ENCODE measurements at places on chromosomes 3 and 15.
A peak's percentile ranks its signal among the peaks of the same experiment; 100 is the strongest.

DNA sequence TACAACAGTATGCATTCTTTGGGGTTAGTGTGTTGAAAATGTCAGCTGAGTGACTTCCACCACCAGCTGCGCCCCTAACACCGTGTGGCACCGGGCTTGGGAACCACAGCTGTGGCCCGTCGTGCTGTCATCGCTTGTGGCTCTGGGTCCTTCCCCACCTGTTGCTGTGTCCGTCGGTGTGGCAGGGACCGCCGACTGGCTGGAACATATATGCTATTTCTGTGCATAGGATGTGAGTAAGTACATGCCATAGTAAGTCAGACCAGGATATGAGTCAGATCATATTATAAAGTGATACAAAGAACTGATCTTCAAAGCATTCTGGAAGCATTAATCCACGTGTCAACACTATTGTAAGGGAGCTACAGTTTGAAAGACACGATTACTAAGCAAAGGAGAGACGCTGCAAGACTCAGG, 31.9 kb downstream of the EHD4 start:
- peaks cover 47% of the 10 kb centered on the region for H3K4me1 ChIP-seq
- peak; percentile 25 for DNase-seq

- DNase-seq: no peak
- H3K36me3 ChIP-seq: no peaks in the 10 kb centered on the region
- peaks cover 21% of the 10 kb centered on the region for H3K4me1 ChIP-seq
- H3K27ac ChIP-seq: no peak overlapping the region
- no peak overlapping the region for H3K4me3 ChIP-seq
Observed at GRCh38 chr3:71974786-71975185, 189.8 kb upstream of the PROK2 start.

GRCh38 chr3:10523561-10523960, 18.2 kb upstream of the ATP2B2 start:
- DNase-seq: no peak
- no peak overlapping the region for H3K27ac ChIP-seq
- H3K4me3 ChIP-seq: no peak overlapping the region
- H3K4me1 ChIP-seq: no peaks in the 10 kb centered on the region

DNA sequence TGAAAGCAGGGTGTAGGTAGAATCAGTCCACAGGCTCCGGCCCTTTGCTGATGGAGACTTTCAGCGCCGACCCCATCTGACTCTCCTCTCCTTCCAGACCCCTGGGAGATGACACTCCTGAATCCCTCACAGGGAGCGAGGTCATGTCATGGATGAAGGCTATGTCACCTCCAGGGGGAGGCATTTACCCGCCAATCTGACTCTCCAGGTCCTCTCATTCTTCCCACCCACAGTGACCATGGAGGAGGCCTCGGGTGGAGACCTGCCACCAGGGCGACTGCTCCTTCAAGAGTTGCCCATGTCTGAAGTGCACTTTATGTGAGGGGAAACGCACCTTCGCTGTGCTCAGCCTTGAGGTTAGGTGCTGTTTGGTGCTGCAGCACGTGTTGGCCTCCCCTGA, 112.7 kb downstream of the KLF13 start:
- H3K27me3 ChIP-seq: no peaks in the 10 kb centered on the region
- DNase-seq: peak; percentile 31
- H3K4me1 ChIP-seq: peaks cover 79% of the 10 kb centered on the region
- H3K27ac ChIP-seq: peak overlapping the region; percentile 95
- H3K36me3 ChIP-seq: peaks cover 1% of the 10 kb centered on the region

- H3K4me1 ChIP-seq: peaks cover 2% of the 10 kb centered on the region
- H3K27ac ChIP-seq: no peak overlapping the region
Observed at GRCh38 chr3:193996641-193997089, 139.3 kb upstream of the HES1 start.

- no peaks in the 10 kb centered on the region for H3K27me3 ChIP-seq
- H3K36me3 ChIP-seq: no peaks in the 10 kb centered on the region
- DNase-seq: no peak
- no peak overlapping the region for H3K4me3 ChIP-seq
Observed at GRCh38 chr3:62803276-62803675, 71.9 kb downstream of the CADPS start.

- H3K27ac ChIP-seq: no peak overlapping the region
- no peak for DNase-seq
- H3K36me3 ChIP-seq: no peaks in the 10 kb centered on the region
- H3K4me1 ChIP-seq: no peaks in the 10 kb centered on the region
Observed at GRCh38 chr3:94336046-94336753, 273.3 kb downstream of the NSUN3 start.

- H3K27me3 ChIP-seq: no peaks in the 10 kb centered on the region
- H3K4me3 ChIP-seq: peak overlapping the region; percentile 98
- peak; percentile 17 for DNase-seq
- H3K36me3 ChIP-seq: peaks cover 23% of the 10 kb centered on the region
- H3K27ac ChIP-seq: peak overlapping the region; percentile 98
- peaks cover 46% of the 10 kb centered on the region for H3K4me1 ChIP-seq
Observed at GRCh38 chr3:108590460-108590859, 938 bp downstream of the DZIP3 start.

GRCh38 chr3:61349717-61350116, 98.5 kb upstream of the FHIT start:
- H3K27ac ChIP-seq: no peak overlapping the region
- no peaks in the 10 kb centered on the region for H3K27me3 ChIP-seq
- DNase-seq: no peak
- H3K4me3 ChIP-seq: no peak overlapping the region
- no peaks in the 10 kb centered on the region for H3K4me1 ChIP-seq

DNA sequence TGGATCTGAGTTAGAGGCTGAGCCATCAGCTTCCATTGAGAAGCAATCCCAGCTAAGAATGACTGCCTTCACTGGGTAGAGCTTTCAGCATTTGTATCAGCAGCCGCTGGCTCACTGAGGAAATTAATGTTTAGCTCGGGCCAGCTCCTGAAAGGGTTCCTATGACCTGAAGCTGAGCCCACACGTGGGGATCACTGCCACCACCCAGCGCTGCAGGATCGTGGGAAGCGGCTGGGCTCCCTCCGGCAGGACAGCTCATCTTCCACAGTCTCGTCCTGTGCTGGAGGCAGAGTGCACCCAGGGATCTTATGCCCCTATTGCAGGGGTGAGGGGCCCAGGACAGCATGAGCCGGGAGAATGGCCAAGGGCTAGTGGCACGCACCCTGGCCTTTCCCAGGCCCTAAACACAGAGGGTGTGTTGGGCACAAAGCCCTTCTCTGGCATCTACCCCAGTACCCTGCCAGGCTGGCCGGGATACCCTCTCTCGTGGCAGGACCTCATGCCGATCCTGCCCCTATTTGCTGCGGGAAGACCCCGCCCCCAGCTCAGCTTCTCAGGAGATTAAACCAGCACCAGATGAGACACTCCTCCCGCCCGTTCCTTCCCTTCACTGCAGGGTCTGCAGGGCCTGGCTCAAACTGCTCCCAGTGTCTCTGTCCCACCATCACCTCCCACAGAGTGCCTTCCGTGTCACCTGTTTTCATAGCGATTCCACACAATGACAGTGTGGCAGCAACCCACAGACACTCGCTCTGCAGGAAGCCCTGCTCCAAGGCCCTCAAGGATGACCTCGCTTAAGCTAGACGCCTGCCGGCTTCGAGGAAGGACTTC, 28.5 kb downstream of the KLHL25 start:
- no peak for DNase-seq
- no peaks in the 10 kb centered on the region for H3K36me3 ChIP-seq
- H3K4me1 ChIP-seq: no peaks in the 10 kb centered on the region
- no peak overlapping the region for H3K27ac ChIP-seq
- H3K4me3 ChIP-seq: no peak overlapping the region
- no peaks in the 10 kb centered on the region for H3K27me3 ChIP-seq

GRCh38 chr3:64814351-64814750, 126.6 kb upstream of the ADAMTS9 start:
- no peak overlapping the region for H3K27ac ChIP-seq
- no peaks in the 10 kb centered on the region for H3K36me3 ChIP-seq
- no peaks in the 10 kb centered on the region for H3K27me3 ChIP-seq
- H3K4me1 ChIP-seq: no peaks in the 10 kb centered on the region
- DNase-seq: no peak

GRCh38 chr15:60370105-60370868, 27.5 kb downstream of the ANXA2 start:
- H3K27ac ChIP-seq: no peak overlapping the region
- no peak overlapping the region for H3K4me3 ChIP-seq
- no peaks in the 10 kb centered on the region for H3K27me3 ChIP-seq
- no peak for DNase-seq
- H3K36me3 ChIP-seq: peaks cover 38% of the 10 kb centered on the region

DNA sequence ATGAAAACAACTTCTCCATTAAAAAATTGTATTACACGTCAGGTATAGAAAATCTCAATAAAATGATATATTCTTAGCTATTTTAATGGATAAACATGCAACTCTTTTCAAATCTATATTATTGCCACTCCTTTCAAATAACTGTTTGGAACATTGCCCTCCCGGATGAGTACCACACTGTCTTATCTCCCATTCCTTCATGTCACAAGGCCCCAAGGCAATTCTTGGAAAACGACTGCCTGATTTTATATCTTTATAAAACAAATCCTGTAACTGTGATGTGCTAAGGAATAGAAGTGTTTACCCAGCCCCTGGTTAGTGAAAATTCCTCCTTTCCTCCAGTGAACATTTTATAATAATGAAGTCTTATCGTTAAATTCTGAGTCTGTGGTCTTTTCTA, 6.2 kb upstream of the ZNF619 start:
- no peak overlapping the region for H3K27ac ChIP-seq
- peaks cover 14% of the 10 kb centered on the region for H3K36me3 ChIP-seq
- H3K4me3 ChIP-seq: no peak overlapping the region
- no peak for DNase-seq
- H3K4me1 ChIP-seq: peaks cover 5% of the 10 kb centered on the region

GRCh38 chr15:70262591-70263274, 165.0 kb upstream of the TLE3 start:
- H3K27me3 ChIP-seq: peaks cover 20% of the 10 kb centered on the region
- no peak overlapping the region for H3K4me3 ChIP-seq
- H3K27ac ChIP-seq: no peak overlapping the region
- peaks cover 46% of the 10 kb centered on the region for H3K4me1 ChIP-seq
- DNase-seq: no peak

- peaks cover 14% of the 10 kb centered on the region for H3K27me3 ChIP-seq
- peaks cover 38% of the 10 kb centered on the region for H3K4me1 ChIP-seq
- H3K4me3 ChIP-seq: peak overlapping the region; percentile 78
- peak; percentile 35 for DNase-seq
Observed at GRCh38 chr3:49803465-49804140, 542 bp downstream of the INKA1 start.

GRCh38 chr3:100144255-100144866, 30.1 kb upstream of the FILIP1L start:
- no peaks in the 10 kb centered on the region for H3K27me3 ChIP-seq
- H3K27ac ChIP-seq: no peak overlapping the region
- no peak overlapping the region for H3K4me3 ChIP-seq
- peaks cover 30% of the 10 kb centered on the region for H3K36me3 ChIP-seq
- DNase-seq: peak; percentile 20
- H3K4me1 ChIP-seq: peaks cover 19% of the 10 kb centered on the region

DNA sequence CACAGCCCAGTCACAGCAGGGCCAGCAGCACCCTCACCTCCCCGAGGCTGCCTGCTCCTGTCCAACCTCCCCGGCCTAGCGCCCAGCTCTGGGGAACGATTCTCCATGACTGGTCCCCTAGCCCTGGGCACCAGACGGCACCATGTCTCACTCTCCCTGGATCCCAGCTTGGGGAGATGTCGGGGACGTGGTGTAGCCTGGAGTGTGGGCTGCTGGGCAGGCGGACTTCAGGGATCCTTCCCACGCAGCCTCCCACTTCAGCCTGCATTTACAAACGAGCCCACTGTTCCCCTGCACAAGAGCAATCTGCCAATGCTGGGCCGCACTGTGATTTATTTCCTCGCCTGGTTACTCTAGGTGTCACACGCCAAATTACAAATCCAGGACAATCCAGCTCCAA, 31.3 kb downstream of the NUP210 start:
- H3K4me3 ChIP-seq: no peak overlapping the region
- peaks cover 71% of the 10 kb centered on the region for H3K36me3 ChIP-seq
- no peaks in the 10 kb centered on the region for H3K27me3 ChIP-seq
- DNase-seq: no peak
- H3K27ac ChIP-seq: no peak overlapping the region
